ENCODE measurements at places on chromosomes 5 and 9.

- no peak for DNase-seq
Measured at GRCh38 chr5:109844695-109845094, 155.0 kb downstream of the MAN2A1 start.

GRCh38 chr5:168580227-168580508 lies 1.0 kb upstream of the PANK3 start:
- DNase-seq, result peak; percentile 9

GRCh38 chr5:136638084-136638483 lies 272.7 kb upstream of the TRPC7 start:
- DNase-seq, result no peak

GRCh38 chr5:142017832-142018427 lies 5.1 kb upstream of the GNPDA1 start:
- DNase-seq, result no peak

DNA sequence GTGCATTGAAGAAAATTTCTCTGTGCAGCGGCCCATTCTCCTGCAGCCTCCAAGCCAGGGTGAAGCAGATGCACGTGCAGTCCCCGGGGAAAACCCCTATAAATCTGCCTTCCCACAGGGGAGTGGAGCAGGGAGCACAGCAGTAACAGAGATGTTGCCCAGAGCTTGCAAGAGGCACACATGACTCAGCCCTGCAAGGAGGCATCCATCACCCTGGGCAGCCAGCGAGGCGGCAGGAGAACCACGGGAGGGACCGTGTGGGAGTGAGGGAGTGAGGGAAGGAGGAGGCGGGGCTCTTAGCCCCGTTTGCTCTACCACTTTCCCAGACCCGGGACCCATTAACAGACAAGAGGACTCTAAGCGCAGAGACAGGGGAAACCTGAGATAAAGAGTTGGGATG lies 96.2 kb upstream of the ARAP3 start:
- peak; percentile 35 for DNase-seq

DNA sequence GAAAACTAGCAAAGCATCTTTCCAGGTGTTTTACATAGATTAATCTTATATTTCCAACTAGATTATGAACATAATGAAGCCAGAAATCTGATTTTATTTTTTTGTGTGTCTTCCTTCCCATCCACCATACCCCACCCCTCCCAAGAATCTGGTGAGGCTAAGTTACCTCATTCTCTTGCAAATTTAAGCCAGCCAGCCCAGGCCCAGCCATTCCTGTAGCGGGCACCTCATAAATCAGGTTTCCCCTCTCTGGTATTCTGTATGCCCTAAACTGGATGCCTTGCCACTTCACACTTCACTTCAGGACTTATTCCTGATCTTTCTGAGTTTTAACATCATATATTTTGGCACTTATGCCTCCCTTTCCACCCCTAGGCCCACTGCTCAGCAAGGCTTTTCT lies 21.8 kb downstream of the C9 start:
- no peak for DNase-seq

DNA sequence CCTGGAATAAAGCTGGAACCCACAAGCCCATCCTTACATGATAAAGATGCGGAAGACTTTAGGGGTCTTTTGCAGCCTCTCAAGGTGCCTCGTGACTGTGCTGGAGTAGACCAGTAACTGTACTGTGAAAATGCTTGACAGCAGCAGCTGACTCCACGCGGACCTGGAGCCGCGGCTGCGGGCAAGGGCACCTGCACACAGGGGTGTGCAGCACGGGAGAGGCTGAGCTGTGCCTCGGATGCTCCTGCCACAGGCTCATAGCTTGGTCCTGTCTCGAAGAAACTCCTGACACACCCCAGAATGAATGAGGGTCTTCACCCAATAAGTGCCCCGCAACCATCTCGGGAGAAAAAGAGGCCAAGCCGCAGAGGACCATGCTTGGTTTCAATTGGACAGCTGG lies 40.3 kb upstream of the CEP72 start:
- DNase-seq, result no peak
